ENCODE measurements at places on chromosomes 13 and 19.

DNA sequence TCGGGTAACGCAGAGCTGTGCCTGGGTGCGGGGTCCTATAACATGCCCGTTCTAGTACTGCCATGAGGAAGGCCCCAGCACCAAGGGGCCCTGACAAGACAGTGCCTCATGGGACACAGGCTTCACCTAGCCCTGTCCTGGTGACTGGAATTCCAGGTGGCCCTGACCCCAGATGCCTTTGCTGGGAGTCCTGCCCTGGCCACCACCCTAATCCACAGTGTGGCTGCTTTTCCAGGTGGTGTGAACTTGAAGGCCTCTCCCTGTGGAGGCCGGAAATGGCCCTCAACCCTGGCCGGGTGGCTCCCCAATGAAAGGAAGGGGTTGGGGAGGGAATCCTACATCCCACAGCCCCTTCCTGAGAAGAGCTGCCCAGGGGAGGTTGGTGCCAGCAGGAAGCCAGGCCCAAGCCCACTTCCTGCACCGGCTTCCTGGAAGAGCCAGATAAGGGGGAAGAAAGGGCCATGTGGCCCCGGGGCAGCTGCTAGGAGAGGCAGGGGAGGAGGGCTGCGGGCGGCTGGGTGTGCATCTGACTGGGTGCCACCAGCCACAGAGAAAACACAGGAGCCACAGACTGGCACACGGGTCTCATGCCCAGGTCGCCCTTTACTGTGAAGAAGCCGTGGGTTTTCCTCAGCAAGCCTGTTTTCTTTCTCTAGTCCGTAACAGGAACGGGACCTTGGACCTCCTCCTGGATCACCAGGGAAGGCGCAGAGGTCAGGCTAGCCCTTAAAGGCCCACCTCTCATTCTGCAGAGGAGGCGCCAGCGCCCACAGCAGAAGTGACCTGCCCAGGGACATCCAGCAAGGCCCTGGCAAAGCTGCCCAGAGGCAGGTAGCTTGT is 4.7 kb downstream of the LSM4 start:
- no peak for DNase-seq

- DNase-seq = peak; percentile 95
Observed at GRCh38 chr19:54481326-54481930, 8.3 kb upstream of the CDC42EP5 start.

DNA sequence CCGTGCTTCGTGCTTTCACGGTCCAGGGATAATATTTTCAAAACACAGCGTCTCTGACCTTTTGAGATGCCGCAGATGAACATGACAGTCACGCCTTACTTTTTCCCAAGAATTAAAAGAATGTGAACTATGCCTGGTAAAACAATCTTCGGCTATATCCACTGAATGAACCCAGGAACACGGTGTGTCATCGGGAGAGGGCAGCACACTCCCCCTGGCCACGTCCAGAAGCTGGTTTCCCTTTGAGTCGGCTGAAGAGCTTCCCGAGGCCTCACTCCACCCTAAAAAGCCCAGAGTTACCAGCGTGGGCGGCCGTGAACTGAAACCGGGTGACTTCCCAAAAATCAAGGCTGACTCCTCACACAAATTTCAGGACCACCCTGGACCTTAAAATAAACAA is 22.9 kb upstream of the SHISA2 start:
- no peak for DNase-seq

DNA sequence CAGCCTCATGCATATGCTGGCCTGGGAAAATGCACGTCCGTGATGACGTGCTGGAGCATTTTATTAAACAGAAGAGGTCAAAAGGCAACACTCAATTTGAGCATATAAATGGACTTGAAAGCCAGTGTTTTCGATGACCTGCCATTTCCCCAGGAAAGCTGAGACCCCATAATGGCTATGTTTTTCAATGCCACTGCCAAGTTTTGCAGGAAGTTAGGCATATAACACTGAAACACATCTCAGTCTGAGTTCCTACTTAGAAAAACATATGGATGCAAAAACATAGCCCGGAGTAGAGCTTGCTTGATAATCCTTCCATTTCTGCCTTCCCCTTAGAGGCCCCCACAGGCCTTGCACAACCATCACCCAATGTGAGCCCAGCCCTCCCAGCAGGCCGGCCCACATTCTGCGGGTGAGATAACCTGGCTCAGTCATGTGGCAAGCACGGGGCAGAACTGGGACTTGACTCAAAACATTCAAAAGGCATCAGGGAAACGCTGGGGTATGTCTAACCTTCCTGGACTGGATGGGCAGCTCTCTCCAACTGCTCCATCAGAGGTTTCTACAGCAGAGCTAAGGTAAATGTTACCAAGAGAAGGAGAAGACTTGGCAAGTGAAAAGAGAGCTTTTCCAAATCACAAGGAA is 24.9 kb downstream of the EPS15L1 start:
- DNase-seq = no peak

GRCh38 chr19:44530777-44531176 is 1.3 kb upstream of the CEACAM20 start:
- no peak for DNase-seq

- DNase-seq = no peak
Observed at GRCh38 chr13:48783695-48784230, 130.0 kb downstream of the CYSLTR2 start.

Measured in GM23338 (cell line).